ENCODE measurements at places on chromosomes 2 and 18.

DNA sequence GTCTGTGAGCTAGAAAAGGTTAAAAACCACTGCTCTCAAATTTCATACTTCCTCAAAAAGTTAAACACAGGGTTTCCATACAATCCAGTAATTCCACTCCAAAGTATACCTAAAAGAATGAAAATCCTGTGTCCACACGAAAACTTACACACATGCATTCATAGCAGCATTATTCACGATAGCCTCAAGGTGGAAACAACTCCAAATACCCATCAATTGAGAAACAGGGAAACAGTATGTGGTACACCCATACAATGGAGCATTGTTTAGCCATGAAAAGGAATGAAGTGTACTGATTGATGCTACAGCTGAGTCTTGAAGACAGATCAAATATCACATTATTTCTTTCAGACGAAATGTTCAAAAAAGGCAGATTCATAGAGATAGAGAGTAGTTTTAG, 36.7 kb downstream of the UXS1 start:
- DNase-seq = no peak

DNA sequence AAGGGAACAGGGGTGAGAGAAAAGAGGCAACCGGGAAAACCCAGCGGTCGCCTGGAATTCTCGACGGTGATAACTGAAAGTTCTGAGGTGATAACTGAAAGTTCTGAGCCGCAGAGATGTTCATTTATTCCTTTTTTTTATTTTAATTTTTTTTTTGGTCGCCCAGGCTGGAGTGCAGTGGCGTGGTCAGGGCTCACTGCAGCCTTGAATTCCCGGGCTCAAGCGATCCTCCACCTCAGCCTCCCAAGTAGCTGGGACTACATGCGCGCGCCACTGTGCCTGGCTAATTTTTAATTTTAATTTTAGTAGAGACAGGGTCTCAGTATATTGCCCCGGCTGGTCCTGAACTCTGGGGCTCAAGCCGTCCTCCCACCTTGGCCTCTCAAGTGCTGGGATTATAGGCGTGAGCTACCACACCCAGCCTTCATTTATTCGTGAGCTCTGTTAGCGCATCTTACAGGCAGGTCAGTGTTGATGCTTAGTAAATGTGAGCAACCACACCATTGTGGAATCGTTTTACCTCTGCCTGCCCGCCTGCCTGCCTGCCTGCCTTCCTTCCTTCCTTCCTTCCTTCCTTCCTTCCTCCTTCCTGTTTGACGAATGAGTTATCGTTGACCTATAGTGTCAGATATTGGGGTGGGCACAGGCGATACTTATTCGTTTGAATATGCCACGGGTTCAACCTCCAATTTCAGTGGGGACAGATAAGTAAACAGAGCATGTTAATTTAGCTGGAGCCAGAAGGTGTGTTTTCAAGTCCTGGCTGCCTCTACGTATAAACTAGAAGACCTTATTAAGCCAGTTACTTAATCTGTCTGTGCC, 557 bp upstream of the E2F6 start:
- no peak for DNase-seq

DNA sequence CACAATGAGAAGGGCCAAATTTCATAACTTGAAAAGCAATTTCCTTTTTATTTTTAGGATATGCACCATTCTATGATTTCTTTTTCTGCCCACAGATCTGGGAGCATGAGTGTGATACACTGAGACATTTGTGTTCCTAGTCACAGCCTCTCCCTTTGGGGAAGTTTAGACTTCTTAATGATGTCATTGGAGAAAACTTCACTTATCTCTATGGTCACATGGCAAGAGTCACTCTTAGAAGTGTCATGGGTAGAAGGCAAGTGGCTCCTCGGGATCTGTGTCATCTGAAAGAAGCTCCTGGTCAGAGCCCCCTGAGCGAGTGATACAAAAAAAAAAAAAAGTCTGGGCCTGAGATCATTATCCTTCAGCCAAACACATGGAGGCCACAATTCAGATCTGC, 62.5 kb upstream of the LGALSL start:
- DNase-seq = no peak

- no peak for DNase-seq
These were observed 33.6 kb downstream of the GCG start for GRCh38 chr2:162118166-162119031.

DNA sequence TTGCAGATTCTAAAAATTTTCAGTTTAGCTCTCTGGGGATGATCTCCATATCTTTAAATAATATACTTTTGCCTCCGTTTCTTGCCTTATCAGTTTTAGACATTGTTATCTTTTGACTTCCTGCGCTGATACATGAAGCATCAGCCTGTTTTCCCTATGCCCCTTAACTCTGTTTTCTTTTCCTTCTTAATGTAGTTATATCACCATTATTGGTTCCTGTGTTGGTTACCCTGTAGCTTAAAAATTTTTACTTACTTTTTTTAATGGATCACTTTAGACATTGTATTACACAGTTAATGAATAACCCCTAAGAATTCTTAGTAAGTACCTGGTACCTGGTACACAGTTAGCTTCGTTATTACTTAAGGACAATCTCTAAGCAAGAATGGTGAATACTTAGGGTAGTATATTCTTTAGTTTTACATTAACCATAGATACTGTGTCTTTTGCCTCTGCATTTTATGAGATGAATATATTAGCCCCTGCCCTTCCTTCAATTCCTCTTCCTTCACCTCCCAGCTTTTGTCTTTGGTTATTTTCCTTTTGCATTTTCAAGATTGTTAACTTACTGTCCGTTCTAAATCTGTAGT, 40.9 kb downstream of the BABAM2 start:
- DNase-seq = no peak

- no peak for DNase-seq
These were observed 104.4 kb upstream of the TWIST2 start for GRCh38 chr2:238743243-238744065.

GRCh38 chr18:22624176-22624575, 206.5 kb upstream of the CTAGE1 start:
- no peak for DNase-seq

DNA sequence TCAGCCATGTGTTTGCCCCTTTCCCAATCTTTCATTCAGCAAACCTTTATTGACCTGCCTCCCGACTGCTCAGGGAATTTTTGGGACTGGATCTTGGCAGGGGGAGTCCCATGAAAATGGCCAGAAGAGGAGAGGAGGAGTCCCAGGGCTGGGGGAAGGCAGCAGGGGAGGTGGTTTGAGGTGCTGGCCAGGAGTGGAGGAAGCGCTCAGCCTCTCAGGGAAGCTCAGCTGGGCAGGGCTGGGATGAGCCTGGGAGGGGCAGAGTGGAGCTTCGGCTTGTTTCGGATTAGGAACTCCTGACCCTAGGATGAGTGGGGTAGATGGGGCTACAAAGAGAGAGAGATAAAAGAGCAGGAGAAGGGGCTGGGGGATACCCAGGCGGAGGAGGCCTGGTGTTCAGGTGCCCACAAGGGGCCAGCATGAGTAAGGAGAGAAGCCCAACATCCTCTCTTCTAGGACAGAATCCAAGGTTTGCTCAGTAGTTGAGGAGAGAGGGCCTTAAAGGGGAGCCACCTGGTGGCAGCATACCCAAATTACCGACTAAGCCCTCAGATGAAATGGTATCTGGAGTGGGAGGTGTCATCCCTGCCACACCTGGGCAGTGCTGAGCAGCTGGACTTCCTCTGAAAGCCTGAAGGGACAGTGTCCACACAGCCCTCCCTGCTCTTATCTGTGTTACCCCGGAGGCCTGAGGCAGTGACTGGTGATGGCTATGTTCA, 91.1 kb downstream of the INHBB start:
- DNase-seq = peak; percentile 16

DNA sequence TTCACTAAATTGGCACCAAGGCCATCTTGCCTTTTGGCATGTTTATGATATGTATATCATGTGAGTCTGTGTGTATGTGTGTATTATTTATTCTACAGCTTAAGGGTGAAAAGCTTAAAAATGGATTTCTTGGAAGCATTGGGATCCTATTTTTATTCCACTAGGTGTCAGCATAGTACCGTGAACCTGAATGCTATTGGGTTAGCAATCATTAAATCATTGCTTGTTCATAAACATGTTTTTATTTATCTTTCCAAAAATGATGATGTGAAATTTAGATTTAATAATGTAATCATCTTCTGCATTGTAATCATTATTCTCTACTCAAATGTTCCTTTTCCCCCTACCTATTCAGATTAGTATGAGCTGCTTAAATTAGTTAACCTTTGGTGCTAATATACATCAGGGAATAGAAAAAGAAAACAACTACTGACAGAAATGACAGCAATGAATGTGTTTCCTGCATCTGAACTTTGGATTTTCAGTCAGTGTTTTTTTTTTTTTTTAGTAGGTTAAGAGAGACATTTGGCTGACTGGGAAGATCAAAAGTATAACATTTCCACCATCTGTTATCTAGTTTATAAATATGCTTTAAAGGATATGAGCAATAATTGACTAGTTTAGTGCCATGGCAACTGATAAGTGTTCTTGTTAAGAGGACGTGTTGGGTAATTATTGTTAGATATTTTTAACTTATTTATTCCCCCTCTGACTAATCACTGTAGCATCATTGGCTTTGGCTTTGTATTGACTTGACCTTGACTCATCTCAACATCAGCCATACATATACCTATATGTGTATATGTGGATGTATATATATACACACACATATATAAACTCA, 14.1 kb upstream of the ZSWIM2 start:
- DNase-seq = no peak

- DNase-seq = no peak
These were observed 28.4 kb upstream of the NEB start for GRCh38 chr2:151762694-151763093.

DNA sequence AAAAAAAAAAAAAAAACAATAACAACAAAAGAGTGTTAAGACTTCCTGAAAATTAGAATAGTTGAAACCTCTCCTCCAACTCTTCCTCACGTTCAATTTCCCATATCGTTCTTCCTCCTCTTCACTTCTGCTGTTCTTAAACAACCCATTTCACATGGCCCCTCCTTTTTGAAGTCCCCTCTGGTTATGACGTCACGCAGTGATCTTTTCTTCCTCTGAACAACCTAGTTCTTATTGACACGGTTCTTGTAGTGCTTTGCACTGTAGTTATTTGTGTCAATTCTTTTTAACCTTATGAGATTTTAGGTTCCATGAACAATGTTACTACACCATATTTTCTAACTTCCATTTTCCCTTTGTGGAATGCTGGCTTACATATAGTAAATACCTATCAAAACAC, 69.5 kb upstream of the RGPD4 start:
- DNase-seq = no peak

DNA sequence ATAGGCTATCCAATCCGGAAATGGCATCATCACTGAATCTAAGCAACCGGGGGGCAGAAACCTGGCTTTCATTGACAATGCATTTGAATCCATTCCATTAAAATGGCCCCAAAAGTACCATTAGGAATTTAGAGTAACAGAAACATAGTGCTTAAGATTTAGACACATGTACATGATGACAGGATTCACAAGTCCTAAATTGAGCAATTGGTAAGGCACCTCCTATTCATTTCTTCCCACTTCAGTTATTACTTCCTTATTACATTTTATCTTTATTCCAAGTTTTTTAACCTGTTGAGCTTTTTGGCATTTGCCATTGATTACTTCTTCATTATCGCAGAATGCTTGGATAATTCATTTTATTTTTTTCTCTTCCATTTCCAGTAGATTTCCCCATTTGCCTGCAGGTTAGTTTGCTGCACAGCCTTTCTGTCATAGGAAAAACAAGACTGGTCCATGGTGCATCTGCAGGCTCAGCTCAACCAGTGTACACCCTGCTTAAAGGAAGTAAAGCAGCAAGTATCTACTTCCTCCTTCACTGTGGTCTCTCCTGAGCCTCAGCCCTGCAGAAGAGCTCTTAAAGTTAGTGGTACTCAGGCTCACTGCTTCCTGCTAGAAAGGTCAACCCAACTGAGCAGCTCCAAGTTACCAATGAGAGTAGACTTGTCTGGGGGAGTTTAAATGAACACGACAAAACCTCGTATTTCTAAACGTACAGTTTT, 89.2 kb downstream of the DOCK10 start:
- DNase-seq = peak; percentile 35

DNA sequence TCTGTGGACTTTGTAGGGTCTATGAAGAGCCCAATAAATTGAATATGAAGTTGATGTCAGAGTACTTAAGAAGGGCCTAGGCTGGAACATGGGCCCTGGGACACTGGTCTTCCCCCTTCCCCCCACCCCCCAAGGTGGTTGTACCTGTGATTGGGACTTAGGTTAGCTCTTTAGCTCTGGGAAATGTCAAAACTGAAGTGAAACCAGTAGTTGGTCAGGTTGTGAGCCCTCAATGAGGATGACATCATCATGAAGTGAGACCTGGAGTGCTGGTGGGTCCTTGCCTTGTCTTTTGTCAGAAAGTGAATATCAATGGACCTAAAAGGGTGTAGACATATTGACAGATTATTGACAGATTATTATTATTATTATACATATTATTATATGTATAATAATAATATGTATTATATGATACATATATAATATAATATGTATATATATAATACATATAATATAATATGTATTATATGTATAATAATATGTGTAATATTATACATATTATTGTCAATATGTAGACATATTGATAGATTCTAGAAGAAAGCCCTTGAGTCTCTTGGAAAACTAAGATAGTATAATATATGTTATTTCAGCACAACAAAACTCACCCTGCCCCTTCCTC, 5.4 kb downstream of the MARS2 start:
- peak; percentile 13 for DNase-seq
